Adrenal gland (tissue), 19 donors: ENCODE measurements at places on chromosomes 3 and 15.

DNA sequence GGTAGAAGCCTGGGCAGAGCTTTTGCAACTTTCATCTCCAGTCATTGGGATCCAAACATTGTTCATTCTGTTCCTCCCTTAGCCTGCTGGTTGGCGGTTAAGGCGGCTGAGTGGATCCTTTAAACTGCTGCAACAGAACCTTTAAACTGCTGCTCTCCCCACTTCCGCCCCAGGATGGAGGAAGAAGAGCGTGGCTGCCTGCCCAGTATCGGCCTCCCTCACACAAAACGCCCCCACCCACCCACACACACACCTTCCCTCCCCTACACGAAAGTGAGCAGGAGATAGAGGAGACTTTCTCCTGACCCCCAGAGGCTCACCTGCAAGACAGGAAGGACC is 460 bp upstream of the ZMAT3 start:
- peak; percentile 18 for DNase-seq

GRCh38 chr3:156742401-156742800 is 68.0 kb downstream of the TIPARP start:
- DNase-seq: no peak

DNA sequence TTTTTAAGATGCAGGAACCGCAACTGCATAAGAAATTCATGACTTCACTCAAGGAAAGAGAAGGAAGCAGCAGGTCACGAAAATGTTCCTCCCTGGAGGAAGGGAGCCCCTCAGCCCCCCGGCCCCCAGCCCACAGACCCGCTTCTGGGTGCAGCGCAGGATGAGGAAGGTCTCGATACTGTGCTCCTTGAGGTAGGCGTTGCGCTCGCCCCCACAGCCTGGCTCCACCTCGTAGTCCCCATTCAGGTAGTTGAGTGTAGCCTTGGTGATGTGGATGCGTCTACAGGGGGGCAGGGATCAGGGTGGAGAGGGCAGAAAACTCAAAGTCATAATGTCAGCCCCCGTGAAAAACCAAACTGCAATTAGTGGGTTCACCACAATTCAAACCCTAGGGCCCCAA is 121.4 kb downstream of the ADCY5 start:
- no peak for DNase-seq

DNA sequence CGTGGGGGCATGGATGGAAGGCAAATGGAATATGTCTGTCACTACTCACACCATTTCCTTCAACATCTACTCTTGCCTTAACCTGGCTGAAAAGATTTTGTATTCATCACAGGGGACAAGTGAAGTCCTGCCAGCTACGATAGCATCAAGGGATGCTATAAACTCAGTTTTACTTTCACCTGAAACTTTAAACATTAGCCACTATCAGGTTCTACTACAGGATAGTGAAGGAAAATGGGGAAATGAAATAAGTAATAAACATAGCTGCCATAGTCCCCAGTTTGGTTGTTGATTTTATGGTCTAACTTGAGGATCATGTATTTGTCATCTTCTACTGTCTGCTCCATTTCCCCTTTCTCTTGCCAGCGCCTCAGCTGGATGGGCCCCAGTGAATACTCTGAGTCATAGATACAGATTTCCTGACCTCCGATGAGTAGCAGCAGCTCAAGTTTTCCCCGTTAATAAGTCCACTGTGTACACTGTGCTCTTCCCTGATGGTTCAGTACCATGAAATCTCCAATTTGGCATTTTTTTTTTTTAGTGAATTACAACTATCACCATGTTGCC is 338.2 kb upstream of the SLCO3A1 start:
- peak; percentile 42 for DNase-seq

- DNase-seq: peak; percentile 68
Observed at GRCh38 chr15:71186267-71186666, 71.0 kb downstream of the THSD4 start.

DNA sequence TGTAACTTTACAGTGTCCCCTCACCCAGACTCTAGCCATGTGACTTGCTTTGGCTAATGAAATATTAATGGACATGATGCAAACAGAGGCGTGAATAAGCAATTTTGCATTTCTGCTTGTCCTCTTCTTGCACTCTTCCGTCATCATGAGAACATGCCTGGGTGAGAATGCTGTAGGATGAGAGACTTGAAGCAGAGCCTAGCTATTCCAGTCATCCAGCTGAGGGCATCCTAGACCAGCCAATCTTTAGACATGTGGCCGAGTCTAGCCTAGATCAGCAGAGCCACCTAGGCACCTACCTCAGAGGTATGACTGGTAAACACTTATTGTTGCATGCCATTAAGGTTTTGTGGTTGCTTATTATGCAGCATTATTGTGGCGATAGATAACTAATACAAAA is 450.5 kb upstream of the AZI2 start:
- DNase-seq: peak; percentile 21

GRCh38 chr3:15443826-15444524 is 16.6 kb downstream of the EAF1 start:
- DNase-seq: peak; percentile 71

GRCh38 chr15:41934843-41935242 is 37.5 kb downstream of the EHD4 start:
- peak; percentile 69 for DNase-seq

DNA sequence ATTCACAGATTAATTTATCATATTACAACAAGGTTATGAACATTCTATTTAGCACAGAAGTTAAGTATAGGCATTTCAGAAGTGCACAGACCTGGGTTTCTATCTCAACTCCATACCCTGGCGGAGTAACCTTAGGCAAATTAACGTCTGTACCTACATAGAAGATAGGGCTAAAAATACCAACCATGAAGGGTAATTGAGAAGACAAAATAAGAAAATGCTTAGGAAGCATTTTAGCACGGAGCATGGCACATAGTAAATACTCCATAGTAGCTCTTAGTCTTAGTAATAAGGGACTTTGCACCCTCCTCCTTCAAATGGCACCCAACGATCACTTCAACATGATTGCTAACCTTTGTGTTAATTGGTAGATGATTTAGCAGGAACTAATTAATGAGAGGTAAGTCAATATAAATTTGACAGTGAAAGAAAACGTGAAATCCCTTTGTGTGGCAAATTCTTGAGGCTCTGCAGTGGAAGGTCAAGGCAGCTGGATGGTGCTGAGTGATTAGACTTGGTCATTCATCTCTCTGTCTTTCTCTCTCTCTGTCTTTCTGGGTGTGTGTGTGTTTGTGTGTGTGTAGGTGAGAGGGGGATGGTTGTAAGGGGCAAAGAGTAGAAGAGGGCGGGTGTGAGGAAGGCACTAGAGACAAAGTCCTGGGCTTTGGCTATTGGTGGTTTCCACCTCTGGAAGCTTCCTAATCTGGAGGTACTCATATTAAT is 131.1 kb upstream of the PHLDB2 start:
- DNase-seq: no peak

- DNase-seq: no peak
Observed at GRCh38 chr3:30332196-30333021, 274.0 kb upstream of the TGFBR2 start.

DNA sequence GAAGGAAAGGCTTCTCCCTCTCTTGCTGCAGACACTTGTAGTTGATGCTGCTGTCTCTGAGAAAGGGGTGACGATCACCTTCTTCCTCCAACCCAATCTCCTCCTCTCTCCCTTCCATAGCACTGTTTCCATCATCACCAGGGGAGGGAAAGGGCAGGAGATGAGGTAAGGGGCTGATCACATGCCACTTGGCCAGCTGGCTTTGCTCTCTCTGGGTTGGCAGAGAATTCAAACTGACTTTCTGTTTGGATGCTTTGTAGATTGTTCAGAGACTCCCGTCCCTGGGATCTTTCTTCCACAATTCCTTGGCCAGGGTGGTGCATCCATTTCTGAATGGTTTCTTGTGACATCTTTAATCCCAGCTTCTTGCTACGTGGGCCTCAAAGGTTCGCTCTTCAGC is 43.2 kb upstream of the ZNF148 start:
- DNase-seq: no peak

GRCh38 chr3:110174908-110175307 is 837.6 kb upstream of the DPPA4 start:
- DNase-seq: no peak

GRCh38 chr3:52247409-52248164 is 2.0 kb downstream of the PPM1M start:
- DNase-seq: no peak

- no peak for DNase-seq
Observed at GRCh38 chr3:135325726-135326235, 530.7 kb downstream of the EPHB1 start.

DNA sequence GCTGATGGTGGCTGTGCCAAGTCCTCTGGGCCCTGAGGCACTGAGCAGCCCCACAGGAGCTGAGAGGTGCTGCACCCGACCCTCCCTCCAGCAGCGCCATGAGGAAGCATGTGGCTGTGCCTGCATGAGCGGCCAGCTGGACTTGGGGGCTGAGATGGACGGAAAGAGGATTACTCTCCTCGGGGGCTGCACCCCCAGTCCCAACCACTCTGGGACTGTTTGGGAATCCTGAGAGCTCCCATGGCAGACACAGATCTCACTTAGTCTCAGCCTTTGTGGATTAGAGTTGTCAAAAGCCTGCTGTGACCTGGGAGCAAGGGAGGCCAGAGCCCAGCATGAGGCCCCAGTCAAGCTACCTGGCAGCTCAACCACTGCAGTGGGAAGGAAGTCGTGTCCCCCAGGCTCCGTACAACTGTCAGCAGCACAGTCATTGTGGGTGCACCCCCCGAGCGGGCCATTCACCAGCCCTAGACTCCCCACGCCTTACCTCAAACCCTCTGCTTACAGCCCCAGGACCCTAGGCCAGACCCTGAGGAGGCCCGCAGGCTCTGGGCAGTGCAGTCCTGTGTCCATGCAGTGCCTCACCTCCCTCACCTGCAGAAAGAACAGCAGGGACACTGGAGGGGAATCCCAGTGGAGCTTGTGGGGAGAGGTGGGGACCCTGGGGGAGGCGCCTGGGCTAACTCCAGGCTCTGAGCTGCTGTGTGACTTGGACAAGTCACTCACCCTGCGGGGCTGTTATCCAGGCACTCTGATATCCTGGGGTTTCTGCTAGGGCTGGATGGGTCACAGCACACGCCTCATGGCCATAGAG is 17.1 kb downstream of the PRR23E start:
- no peak for DNase-seq

GRCh38 chr15:35546511-35547381 is 781 bp upstream of the DPH6 start:
- peak; percentile 52 for DNase-seq

DNA sequence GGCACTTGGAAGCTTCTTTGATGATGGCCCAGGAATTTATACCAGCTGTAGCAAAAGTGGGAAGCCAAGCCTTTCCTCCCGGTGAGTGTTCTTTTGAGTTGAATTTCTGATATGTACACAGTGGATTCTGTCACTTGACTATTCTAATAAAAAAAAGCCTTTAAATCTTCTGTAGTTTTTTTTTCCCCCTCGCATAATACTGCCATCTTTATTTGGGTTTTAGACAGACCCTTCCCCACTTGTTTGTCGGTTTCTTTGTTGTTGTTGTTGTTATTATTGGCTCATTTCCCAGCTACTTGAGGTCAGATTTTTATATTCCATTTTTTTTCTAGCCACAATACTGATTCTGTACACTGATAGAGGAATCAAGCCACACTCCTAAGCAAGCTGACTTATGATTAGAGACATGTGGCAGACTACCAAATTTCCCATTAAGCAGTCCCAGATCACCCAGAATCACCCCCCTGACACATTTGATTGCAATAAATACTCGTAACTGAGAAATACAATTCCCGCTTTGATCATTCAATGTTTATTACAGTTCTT is 122.4 kb upstream of the IL12A start:
- DNase-seq: no peak

DNA sequence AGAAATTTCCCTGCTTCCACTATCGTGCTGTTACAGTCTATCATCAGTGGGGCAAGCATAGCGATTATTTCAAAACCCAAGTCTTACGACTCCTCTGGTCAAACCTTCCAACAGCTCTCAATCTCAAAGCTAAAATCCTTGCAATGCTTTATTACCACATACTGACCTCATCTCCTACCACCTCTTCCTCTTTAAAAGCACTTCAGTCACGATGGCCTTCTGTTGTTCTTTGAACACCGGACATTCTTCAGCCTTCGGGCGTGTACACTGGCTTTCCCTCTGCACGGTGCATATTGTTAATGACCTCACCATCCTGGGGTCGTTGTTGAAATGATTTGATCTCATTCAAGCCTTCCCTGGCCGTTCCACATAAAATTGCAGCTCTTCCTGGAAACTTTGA is 31.1 kb downstream of the MAGEL2 start:
- no peak for DNase-seq

DNA sequence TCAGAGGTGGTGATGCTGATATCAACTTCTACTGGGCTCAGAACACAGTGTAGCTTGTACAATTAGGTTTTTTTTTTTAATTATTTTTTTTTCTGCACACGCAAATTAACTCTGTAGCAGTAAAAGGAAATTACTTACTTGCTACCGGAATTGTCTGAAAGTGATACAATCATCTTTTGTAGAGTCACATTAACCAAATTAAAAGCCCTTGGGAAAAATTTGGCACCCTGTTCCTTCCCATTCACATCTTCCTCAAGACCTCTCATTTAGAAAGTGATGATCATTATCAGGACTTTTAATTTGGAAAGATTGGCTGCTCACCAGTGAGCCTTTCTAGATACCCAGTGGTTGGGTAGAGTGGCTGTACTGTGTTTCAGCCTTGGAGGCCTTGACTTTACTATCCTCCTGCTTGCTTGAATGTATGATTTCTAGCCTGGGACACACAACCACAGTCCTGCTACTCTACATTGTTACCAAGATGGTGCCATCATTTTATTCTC is 158.3 kb downstream of the ECT2 start:
- no peak for DNase-seq
